PC-9 (cell line): ENCODE measurements at places on chromosomes 11 and 22. TPM values are rescaled to one million over a fixed set of nuclear protein-coding genes. Genes with fewer than 3 reads are reported as not detected.

Gene MYOD1
- not detected in 2 replicates for total RNA-seq

- no peak overlapping the region for H3K27ac ChIP-seq
- H3K36me3 ChIP-seq: peaks cover 4% of the 10 kb centered on the region; the same call in 1 of the 2 replicates
- no peak overlapping the region for H3K4me3 ChIP-seq
- H3K4me1 ChIP-seq: no peaks in the 10 kb centered on the region
- no peak for DNase-seq
These were observed 46.8 kb downstream of the EMSY start for GRCh38 chr11:76491644-76492043.

Gene TMPRSS6
- 0.79 and 0.88 TPM in 2 replicates for total RNA-seq

Gene THY1
- total RNA-seq: not detected in 2 replicates

Gene PIM3
- 67.0 and 84.8 TPM in 2 replicates for total RNA-seq

Gene PHF21B
- total RNA-seq: not detected in 2 replicates

Gene MS4A6E
- total RNA-seq: not detected in 2 replicates

Gene APOBEC3G
- total RNA-seq: 9.5 and 14.0 TPM in 2 replicates

Gene SYT7
- total RNA-seq: 4.0 and 8.9 TPM in 2 replicates

Gene ANGPTL5
- total RNA-seq: not detected in 2 replicates

GRCh38 chr11:76750067-76750466, 33.1 kb upstream of the TSKU start:
- no peak overlapping the region for H3K27ac ChIP-seq

DNA sequence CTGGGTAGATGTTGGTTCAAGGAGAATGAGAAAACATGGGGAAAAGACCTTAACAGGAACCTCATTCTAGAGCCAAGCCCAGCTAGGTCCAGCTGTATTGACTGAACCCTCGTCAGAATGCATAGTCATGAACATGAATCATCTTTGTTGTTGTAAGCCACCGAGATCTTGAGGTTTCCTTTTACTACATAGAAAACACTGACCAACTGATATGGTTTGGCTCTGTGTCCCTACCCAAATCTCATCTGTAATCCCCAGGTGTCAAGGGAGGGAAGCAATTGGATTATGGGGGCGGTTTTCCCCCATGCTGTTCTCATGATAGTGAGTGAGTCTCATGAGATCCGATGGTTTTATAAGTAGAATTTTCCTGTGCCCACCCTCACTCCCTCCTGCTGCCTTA, 19.4 kb upstream of the PHOX2A start:
- no peak overlapping the region for H3K4me3 ChIP-seq
- H3K27me3 ChIP-seq: no peaks in the 10 kb centered on the region
- no peaks in the 10 kb centered on the region for H3K36me3 ChIP-seq
- H3K4me1 ChIP-seq: no peaks in the 10 kb centered on the region
- H3K27ac ChIP-seq: no peak overlapping the region

- H3K4me3 ChIP-seq: no peak within 1 kb of the TSS
- DNase-seq: no peak
- no peaks in the 10 kb centered on the region for H3K27me3 ChIP-seq
These were observed at the start of gene KLHL35 for GRCh38 chr11:75432911-75433321. Gene KLHL35, minus strand, starts transcription at chr11:75433203. Its CDS starts 2,574 bp downstream, at chr11:75430629.

Gene ALDH3B2
- 4.8 and 9.8 TPM in 2 replicates for total RNA-seq

DNA sequence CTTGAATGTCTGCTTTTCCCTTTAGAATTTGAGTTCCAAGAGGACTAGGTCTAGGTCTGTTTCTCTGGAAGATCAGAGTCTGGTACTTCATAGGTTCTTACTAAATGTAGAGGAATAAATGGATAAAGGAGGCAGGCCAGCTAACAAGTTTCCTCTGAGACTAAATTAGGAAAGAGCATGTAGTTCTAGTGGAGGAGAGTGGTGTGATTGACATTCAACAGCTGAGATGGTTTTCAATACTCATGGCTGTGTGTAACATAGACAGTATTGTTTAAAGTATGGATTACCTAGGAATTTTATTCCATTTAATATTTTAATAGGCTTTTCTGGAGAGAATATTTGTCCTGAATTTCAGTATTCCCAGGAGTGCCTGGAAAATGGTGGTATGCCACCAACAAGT, 364.7 kb downstream of the METTL15 start:
- no peak overlapping the region for H3K27ac ChIP-seq
- no peak for DNase-seq
- no peaks in the 10 kb centered on the region for H3K36me3 ChIP-seq
- H3K4me3 ChIP-seq: no peak overlapping the region

Gene UBASH3B
- 80.3 and 81.9 TPM in 2 replicates for total RNA-seq

GRCh38 chr11:123233975-123234334, 38.9 kb upstream of the CLMP start:
- H3K4me1 ChIP-seq: peaks cover 7% of the 10 kb centered on the region; the same call in 1 of the 2 replicates
- DNase-seq: no peak

DNA sequence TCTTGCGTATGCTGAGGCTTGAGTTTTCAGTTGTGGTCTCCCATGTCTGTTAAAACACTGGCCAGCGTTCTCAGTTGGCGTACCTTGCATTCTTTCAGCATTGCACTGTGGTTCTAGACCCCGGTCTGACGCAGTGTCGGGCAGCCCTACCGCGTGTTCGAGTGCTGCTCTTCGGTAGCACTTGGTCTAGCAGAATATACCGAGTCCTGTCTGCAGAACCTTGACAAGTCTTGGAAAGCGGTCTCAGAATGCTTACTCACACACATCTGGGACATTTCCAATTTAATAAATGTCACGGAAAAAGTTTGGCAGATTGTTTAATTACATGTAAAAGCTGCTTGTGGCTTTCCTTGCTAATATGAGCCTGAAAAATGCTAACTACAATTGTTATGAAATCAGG, 32.6 kb downstream of the PPFIA1 start:
- no peaks in the 10 kb centered on the region for H3K27me3 ChIP-seq
- no peak overlapping the region for H3K27ac ChIP-seq
- DNase-seq: no peak
- H3K36me3 ChIP-seq: peaks cover 17% of the 10 kb centered on the region
- H3K4me3 ChIP-seq: no peak overlapping the region

DNA sequence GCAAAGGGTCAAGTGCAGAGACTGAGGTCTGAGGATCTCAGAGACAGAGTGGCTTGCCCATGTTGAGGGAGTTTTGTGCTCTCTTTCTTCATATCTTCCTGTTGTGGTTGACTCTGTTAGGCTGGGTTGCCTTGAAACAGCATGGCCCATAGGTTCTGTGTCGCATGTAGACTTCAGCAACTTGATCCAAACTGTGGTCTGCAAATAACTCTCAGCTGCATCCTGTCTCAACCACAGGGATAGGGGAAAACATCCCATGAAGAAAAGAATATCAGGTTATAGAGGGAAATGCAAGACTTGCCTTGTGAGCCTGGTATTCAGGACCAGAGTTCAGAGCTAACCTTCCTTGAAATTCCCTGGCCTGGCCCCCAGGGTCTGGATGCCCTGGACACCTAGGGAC, 69.4 kb downstream of the FLI1 start:
- no peak for DNase-seq
- H3K27ac ChIP-seq: no peak overlapping the region
- H3K4me3 ChIP-seq: no peak overlapping the region
- H3K27me3 ChIP-seq: no peaks in the 10 kb centered on the region
- no peaks in the 10 kb centered on the region for H3K36me3 ChIP-seq

DNA sequence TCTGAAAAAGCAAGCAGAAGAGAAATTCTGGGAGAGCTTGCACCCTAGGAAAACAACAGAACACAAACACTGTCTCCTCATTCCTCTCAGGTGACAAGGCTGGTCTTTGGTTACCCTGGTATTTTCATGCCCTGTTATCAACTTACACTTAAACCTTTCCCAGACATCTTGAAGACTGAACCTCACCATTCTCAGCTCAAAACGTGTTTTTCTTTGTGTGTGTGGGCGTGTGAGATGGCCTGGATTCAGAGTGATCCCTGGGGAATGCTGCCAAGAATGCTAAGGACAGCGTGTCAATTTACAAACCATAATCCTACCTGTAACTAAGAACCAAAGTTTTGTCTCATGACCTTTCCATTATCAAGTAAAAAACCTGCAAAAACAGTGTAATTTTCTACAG, 33.3 kb downstream of the ELF5 start:
- H3K27ac ChIP-seq: no peak overlapping the region
- peaks cover 6% of the 10 kb centered on the region; the same call in 1 of the 2 replicates for H3K4me1 ChIP-seq

Gene NXPE1
- not detected in 2 replicates for total RNA-seq
